Astrocyte of the spinal cord (primary cell): ENCODE measurements at places on chromosomes 1 and 21.

- peak; percentile 22 for DNase-seq
Measured at GRCh38 chr1:167862432-167863076, 51.4 kb downstream of the ADCY10 start.

DNA sequence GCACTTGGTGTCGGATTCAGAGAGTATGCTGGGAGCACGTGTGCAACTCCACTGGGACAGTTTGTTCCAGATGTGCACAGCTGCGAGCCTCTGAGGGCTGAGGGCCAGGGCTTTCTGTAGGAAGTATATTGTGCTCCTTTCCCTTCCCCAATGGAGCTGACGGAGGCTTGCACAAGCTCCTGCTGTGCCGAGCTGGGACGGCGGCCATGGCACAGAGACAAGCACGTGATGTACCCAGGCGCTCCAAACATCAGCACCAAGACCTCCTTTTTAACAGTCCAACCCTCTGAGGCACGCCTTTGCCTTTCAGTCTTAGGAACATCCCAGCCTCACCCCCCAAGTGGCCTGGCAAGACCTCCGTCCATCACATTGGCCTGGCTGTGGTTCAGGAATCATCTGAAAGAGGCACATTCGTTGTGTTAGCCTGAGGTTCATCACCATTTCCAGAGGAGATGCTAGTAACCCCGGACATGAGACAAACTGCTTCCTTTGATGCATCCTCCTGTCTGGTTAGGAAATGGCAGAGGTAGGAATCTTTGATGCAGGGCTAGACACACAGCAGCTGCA is 339.2 kb upstream of the KAZN start:
- DNase-seq: peak; percentile 32

- no peak for DNase-seq
Measured at GRCh38 chr1:29481031-29481430, 244.7 kb downstream of the PTPRU start.

DNA sequence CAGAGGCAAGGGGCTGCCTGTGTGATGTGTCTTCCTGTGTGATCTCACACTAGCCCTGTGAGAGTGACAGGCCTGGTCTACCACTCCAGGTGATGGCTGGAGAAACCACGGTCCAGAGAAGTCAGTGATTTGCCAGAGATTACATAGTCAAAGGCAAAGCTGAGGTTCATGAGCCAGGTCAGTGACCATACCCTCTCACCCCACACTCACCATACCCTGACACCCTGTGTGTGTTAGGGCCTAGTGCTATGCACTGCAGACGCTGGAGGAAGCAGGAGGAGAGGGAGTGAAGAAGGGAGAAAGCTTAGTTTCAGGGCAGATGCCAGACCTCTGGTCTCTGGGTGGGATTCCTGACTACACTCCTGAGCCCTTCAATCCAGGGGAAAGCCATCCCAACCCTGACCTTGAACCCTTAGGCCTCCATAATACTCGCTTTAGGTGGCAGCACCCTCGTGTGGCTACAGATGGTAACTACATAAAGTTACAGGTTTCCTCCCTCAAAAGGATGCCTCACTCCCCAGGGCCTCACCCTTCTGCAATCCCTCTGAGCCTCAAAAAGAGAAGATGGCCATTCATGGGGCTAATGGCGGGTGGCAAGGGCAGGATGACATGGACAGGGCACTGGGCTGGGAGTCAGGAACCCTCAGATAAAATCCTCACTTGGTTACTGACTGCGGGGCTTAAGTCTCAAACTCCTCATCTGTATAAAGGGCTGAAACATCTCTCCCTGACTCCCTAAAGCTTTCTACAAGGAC is 20.8 kb upstream of the SDC3 start:
- DNase-seq: no peak

GRCh38 chr1:3019007-3019515 is 2.2 kb upstream of the ACTRT2 start:
- no peak for DNase-seq

GRCh38 chr1:7253988-7254587 is 468.8 kb downstream of the CAMTA1 start:
- DNase-seq: no peak
